ENCODE measurements at places on chromosomes 12 and 14.
A peak's percentile ranks its signal among the peaks of the same experiment; 100 is the strongest.

DNA sequence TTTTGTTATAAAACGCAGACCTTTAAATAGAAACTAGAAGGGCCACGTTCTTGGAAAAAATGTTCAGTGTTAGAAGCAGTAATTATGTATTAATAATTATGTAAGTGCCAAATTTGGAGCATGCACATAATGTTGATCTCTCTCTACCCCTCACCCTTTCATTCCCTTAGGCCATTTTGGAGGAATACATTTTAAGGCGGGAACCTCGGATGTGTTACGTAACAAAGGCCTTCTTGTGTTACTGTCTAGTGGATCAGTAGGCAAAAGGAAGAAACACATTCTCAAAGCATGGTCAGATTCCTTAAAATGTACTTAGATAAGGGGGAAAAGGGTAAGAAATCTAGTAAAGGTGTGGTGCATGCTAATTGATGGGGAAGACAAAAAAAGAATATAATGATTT is 52.7 kb downstream of the RASSF3 start:
- no peak for DNase-seq

DNA sequence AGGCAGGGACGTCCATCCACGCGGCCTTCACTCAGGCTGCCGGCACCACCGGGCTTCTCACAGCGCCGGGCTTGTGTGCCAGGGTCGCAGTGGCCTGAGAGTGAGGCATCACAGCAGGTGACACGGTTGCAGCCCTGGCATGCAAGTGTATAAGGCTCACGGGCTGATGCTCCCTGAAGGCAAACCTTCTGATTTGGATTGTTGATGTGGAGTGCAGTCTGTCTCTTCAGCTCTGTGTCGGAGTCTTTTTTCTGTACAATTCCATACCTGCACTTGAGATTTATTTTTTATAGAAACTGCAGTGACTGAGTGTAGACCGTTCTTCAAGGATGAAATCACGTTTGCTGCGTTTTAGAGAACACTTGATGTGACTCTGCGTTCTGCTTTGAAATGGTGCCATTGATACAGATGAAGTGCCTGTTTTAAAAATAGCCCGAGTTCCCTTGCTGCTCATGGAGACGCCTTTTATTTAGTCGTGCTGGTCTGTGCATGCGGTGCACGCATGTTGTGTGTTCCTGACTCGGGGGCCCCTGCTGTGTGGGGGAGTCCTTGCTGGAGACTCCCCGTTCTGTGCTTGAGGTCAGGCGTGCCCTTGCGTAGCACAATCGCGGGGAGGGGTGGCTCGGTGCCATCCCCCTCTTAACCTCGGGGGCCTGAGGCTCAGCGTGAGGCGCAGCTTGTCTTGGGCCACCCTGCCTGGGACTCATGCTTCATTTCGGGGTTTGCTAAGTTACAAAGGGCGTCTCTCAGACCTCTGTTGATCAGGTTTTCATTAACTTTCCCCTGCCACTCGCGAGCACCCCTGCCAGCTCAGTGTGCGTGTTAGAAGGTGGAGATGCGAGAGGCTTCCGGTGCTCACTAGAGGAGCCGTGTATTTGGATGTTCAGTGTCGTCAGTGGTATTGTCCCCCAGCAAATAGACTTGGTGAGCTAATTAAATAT is 21.6 kb upstream of the AMN start:
- peak; percentile 17 for DNase-seq

- DNase-seq: no peak
Observed at GRCh38 chr14:74952697-74953484, 2.5 kb downstream of the PGF start.

DNA sequence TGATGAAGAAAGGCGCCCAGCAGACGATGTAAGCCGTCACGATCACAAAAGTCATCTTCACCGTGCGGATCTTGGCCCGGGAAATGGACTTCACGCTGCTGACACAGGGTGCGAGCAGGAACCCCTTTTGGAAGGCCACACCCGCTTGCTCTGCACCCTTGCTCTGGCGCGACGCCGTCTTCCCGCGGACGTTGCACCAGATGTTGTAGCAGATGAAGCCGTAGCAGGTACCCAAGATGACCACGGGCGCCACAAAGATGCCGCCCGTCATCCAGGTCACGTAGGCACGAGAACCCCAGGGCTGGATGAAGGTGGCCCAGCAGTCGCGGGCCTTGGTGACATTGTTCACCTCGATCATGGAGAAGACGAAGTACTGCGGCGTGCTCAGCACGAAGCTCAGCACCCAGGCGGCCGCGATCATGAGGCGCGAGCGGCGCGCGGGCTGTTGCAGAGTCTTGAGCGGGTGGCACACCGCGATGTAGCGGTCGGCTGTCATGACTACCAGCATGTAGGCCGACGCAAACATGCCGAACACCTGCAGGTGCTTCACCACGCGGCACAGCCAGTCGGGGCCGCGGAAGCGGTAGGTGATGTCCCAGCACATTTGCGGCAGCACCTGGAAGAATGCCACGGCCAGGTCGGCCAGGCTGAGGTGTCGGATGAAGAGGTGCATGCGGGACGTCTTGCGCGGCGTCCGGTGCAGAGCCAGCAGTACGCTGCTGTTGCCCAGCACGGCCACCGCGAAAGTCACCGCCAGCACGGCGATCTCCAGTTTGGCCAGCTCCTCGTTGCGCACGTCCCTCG is 890 bp downstream of the AVPR1A start:
- no peak for DNase-seq

DNA sequence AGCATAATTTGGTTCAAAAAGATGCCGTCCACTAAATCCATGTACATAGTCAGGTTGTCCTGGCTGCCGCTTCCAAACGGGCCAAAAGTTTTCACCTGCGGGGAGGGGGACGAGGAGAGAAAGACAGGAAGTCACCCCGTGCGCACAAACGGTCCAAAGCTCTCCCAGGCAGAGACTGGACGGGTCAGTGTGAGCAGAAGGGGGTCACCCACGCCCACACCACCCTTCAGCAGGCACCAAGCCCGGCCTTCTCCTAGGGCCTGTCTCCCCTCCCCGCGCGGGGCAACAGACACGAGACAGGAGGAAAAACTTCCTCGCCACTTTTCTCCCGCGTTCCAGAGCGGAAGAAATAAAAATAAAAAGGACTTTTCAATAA is 888 bp downstream of the CCDC88C start:
- DNase-seq: no peak

GRCh38 chr12:100391856-100392255 is 35.0 kb downstream of the SLC17A8 start:
- no peak for DNase-seq

- no peak for DNase-seq
Observed at GRCh38 chr14:94313991-94314655, 9.0 kb downstream of the SERPINA6 start.

- DNase-seq: no peak
Observed at GRCh38 chr12:123532019-123532418, 1.5 kb downstream of the RILPL1 start.

Data from CD8-positive, alpha-beta memory T cell (primary cell).